Hepatic stellate cell (primary cell): ENCODE measurements at places on chromosomes 4 and X.

DNA sequence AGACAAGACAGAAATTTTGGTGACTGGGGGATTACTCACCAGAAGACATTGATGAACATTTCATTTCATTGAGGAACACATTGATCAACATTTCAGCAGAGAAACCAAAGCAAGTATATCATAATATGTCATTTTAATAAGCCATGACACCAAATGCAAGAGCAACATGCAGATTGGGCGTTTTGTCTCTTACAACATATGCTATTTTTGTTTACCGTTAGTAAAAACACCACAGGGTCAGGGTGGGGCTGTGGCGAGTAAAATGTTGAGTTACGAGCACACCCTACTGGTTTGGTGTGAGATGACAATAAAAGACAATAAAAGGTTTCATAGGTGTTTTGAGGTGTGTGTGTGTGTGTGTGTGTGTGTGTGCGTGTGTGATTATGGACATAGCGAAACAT, 294.5 kb downstream of the PDGFC start:
- DNase-seq: no peak

DNA sequence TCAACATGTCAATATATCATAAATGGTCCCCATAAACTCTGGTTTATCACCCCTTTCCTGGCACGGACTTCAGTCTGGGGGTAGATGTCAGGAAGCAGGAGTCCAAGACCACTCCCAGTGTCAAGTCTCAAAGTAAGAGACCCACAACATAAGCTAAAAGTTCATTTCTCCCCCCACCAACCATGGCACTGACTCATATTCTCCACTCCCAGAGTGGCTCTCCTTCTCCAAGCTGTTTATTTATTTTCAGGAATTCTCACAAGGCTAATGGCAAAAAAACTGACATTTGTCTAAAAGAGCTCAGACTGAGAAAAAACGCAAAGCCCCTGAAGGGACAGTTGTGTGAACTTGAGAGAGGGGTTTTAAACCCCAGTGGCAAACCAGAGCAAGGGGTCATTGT, 217.0 kb downstream of the RAB28 start:
- DNase-seq: no peak

DNA sequence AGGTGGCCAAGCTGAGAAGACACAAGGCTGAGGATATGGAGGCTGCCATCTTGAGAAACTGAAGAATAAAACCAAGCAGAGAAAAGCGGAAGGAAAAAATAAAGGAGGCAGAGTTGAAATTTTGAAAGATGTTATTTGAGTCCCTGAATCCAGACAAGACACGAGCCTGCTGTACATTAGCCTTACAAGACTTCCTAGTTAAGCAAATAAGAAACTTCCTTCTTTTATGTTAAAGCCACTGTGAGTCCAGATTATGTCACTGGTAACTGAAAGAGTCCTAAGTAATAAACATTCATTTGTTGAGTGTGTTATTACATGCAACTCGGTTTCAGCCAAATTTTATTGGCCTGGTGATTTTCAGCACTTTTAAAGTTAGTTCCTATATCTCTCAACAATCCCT, 30.4 kb downstream of the DRD5 start:
- no peak for DNase-seq

DNA sequence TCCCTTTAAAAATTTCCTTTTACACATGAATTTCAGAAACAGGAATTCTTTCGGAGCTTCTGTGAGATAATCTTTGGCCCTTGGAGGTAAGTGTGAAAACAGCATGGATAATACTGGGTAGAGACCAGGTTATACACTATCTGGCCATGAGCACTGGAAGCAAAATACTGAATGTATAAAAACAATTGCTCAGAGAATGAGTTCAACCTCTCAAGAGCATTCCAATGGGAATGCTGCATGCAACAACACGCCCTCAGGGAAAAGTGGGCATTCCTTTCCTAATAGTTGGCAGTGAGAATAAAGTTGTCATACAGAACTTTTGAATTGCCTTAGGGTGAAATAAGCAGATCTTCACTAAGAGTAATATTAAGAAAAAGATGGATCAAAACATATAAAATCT, 574.8 kb upstream of the DIPK2B start:
- peak; percentile 57 for DNase-seq

DNA sequence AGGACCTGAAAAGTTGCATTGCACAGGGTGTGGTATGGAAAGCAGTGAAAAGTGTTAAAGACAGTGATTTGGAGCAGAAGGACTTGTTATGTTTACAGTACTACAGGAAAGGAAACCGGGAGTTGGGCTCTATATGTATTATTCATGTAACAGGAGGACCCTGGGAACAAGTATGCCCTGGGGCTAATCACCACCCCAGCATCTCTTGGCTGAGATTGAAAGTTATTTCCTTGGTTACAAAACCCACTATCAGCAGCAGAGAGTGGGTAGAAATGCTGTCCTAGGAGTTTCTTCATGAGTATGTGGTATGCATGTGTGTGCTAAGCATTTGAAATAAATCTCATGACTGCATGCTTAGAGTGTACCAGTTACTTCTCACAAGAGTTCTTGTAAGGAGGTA, 46.9 kb downstream of the STK32B start:
- no peak for DNase-seq

DNA sequence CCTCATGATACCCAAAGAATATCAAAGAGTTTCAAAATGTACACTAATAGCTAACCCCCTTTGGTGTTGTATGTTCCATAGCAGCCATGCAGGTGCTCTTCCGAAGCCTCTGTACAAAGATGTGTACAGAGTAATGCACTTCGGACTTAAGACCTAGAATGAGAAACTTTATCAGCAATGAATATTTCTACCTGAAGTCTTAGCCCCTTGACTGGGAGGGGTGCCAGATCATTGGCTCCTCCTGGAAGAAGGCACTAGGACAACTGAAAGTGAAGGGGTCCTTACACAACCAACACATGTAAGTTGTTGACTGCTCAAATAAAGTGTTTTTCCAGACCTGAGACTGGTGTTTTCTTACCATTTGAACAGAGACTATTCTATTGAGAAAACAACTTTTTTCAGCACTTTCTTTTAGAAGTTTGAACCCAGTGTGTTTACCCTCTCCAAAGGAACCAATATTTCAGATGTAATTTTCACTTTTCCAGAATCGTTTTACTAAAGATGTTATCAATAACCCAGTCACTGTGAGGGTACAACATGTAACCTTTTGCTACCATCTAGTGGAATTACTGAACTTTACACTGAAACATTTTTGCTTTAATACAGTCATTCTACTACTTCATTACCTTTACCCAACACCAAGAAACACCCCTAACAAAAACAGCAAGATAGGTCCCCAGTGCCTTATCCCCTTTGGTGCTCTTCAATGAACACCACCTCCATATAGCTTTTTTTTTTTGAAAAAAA, 33.3 kb upstream of the PRDX4 start:
- no peak for DNase-seq

DNA sequence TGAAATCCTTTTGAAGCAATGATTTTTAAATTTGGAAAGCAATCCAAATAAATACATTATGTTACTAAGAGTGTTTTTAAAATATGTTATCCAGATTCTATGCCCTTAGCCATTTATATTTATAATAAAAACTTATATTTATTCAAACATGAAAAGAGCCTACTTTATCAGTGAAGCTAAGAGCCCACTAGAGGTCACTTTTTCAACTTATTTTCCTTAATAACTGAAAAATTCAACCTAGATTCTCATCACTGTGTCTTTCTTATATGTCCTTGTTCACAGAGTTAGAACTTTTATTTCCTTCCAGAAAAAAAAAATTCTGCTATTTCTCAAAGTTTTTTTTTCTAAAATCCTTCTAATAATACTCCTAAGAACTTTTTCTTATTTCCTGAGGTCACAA, 23.9 kb downstream of the PRDM8 start:
- no peak for DNase-seq

DNA sequence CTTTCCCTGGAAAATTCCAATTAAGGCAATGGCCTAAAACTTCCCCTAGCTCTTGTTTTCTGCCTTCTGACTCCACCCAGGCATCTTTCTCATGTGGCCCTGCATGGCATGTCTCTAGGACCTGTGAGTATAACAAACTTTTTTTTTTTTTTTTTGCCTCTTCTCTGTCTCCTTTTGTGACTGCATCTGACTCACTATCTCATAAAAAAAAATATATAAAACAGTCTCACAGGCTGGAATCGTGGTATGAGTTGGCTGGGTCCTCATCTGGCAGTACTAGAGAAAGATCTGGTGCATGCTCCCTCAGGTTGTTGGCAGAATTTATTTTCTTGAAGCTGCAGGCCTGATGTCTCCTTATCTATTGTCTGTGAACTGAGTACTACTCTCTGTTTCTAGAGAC, 313.9 kb downstream of the TECRL start:
- no peak for DNase-seq

- DNase-seq: no peak
Observed at GRCh38 chr4:114791976-114792375, 193.4 kb downstream of the UGT8 start.

- no peak for DNase-seq
Observed at GRCh38 chrX:57596109-57596508, 4.3 kb downstream of the ZXDB start.

- DNase-seq: no peak
Observed at GRCh38 chrX:25049357-25049756, 33.6 kb upstream of the ARX start.

DNA sequence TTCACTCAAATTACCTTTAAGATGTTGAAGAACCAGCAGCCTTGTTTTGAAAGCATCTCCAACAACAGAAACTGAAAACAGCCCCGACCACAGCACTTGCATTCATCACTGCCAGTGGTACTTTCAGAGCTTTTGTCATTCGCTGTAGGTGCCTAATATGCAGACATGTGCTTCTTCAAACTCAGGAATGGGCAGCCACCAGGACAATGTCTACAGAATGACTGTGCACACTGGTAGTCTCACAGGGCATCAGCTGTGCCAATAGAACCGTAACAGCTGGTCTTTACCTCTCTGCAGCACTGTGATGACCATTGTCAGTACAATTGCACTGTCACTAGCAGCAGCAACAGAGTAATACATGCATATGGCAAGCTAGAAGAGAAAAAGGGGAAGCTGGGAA, 1149.7 kb downstream of the STPG2 start:
- no peak for DNase-seq

- no peak for DNase-seq
Observed at GRCh38 chrX:72176981-72177380, 4.6 kb upstream of the PIN4 start.

DNA sequence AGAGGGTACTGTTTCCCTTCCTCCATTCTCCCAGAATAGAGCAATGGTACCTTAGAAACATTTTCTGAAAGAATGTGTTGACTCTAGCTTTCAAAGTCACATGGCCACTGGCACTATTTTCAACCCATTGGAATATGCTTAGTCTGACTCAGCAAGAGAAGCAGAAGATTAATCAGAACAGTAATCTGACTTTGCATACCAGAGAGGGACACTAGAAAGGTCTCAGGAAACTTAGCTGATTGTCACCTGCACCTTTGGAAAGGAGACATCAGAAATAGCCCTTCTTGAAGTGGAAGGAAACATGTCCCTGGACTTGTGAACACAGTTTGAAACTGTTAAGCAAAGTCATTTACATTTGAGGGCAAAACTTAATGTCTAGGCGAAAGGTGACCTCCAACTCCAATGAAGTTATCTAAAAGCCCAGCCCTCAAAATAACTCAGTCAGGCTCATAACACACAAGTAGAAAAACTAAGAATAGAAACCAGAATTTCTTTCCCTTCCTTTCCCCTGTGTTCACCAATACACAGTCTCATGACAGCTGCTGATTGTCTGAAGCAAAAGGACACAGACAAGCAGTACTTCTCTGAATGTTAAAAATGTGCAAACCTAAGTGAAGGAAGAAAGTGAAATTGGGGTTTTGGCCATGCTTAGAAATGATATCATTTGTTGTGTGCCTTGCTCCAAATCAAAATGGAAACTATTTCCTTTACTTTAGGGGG, 270.8 kb downstream of the GRIA3 start:
- DNase-seq: no peak

- no peak for DNase-seq
Observed at GRCh38 chrX:119340606-119341205, 58.4 kb upstream of the SLC25A43 start.

GRCh38 chrX:42988700-42989099, 210.7 kb upstream of the PPP1R2C start:
- DNase-seq: no peak

- DNase-seq: no peak
Observed at GRCh38 chr4:125235971-125236370, 78.8 kb upstream of the FAT4 start.

DNA sequence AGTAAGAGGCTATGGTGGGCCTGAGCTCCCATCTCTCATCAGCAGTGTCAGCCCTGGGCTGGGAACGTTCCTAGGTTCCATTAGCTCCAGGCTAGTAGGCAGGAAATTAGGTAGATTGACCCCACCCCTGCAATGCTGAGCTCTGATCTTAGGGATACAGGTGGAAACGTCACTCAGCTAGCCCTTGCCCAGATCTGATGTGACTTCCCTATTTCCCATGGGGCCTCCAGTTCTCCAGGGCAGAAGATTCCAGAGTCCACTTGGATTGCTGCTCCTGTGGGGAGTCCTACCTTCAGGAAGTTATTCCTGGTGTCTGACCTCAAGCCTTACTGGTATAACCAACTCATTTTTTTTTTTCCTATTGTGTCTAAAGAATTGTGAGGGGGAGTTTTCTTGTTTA, 81.1 kb downstream of the EFNB1 start:
- DNase-seq: no peak

GRCh38 chrX:11533199-11533651, 132.5 kb downstream of the ARHGAP6 start:
- DNase-seq: peak; percentile 27

- no peak for DNase-seq
Observed at GRCh38 chr4:148289740-148290139, 152.5 kb downstream of the NR3C2 start.

DNA sequence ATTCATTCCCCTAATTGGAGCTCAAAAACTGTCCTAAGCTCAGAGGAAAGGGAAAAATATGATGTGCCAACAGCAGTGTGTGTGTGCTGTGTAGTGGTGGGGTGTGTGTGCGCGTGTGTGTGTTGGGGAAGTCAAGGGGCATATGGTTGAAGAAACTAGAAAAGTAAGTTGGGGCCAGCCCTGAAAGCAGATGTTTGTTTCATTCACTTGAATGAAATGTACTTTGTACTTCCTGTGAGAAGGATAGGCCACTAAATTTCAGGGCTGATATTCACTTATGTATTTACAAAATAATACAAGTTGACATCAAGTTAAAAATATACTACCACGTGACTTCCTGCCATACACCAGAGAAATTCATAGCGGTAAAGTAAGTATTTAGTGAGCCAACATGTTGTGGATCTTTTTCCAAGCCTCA, 151.3 kb upstream of the JADE1 start:
- no peak for DNase-seq

DNA sequence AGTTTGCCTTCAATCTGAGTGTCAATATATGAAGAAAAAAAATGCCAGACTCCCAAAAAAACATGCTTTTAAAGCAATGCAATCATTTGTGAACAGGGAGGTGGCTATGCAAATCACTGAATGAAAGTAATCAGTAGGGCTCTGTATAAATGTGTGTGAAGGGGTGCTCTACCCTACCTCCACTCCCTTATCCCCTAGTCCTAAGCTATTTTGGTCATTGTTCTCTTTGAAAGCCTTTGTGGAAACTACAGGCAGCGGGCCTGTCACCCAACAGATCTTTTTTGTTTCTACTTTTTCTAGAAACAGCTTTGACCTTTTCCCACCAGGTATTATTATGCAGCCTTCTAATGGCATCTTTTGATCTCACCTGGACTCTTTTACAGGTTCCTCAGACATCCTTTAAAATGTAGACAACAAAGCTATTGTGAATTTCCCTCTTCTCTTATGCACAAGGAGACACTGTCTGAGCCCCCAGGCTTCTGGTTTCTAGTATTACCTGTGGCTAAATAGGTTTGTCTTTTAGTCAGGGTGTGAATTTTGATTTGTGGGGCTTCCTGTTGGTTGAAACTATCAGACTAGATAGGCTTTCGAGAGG, 9.2 kb downstream of the BOD1L1 start:
- no peak for DNase-seq

- DNase-seq: no peak
Observed at GRCh38 chr4:165053645-165054044, at the start of gene TRIM75. TRIM75 (plus strand) TSS chr4:165053866; CDS start chr4:165059148, 5,282 bp downstream.
